CD8-positive, alpha-beta memory T cell (primary cell): ENCODE measurements at places on chromosomes 3 and 15. TPM values are rescaled to one million over a fixed set of nuclear protein-coding genes. Genes with fewer than 3 reads are reported as not detected.

DNA sequence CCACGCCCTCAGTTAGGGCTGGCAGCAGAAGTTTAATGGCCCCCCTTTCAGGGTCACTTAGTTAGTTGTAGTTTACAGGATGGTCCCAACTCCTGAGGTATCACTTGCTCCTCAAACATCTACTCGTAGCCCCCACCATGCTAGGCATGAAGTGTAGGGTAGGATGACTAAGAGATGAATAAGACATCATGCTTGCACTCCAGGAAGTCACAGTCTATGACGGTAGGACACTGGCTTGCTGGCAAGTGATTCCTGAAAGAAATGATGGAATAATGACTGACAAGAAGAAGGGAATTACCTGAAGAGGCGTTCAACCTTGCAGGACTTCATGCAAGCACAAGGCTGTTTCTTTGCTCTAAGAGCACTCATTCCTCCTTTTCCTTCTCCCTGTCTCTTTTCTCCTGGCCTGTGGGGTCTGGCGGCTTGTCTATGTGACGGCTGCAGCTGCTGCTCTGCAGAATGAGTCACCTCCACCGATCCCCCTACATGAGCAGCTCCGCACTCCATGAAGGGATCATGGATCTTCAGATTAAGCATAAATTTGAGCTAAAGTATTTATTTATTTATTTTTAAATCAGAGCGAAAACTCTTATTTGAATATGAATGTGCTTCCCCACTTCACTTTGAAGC, 82.9 kb upstream of the BOC start:
- no peak overlapping the region for H3K4me3 ChIP-seq
- no peaks in the 10 kb centered on the region for H3K4me1 ChIP-seq
- no peaks in the 10 kb centered on the region for H3K36me3 ChIP-seq
- no peak for DNase-seq
- no peak overlapping the region for H3K27ac ChIP-seq

DNA sequence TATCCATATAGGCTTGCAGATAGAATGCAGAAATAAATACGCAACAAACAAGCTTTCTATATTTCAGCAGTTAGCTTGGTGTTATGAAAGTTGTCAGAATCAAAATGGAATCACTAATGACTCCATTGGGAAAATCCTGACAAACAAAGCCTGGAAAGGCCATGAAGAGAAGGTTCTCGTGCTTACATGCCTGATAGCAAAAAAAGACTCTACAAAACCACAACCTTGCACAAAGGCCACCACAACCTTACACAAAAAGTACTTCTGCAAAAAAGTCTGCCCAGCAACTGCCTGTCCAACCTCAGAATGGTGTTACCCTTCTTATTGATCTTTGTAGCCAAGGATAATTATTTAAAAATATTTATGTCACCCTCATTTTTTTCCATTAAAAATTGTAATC, 14.4 kb upstream of the PLSCR1 start:
- no peak overlapping the region for H3K4me3 ChIP-seq
- no peaks in the 10 kb centered on the region for H3K27me3 ChIP-seq
- no peak for DNase-seq
- no peak overlapping the region for H3K27ac ChIP-seq
- no peaks in the 10 kb centered on the region for H3K36me3 ChIP-seq
- no peaks in the 10 kb centered on the region for H3K4me1 ChIP-seq

DNA sequence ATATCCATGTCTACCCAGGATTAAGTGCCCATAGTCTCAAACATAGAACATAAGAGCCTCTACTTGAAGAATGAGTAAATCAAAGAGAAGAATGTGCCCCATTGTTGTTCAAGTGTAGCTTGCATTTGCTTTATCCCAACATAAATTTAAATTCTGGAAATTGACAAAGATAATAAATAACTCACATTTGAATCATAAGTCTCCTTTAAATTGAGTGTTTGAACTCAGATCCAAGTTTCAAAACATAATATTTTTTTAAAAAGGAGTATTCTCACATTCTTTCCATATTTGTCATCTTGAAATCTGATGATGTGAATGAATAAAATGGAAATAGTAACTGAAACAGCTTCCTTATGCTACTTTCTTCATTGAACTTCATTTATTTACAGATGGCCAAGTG, 135.2 kb downstream of the MECOM start:
- H3K4me3 ChIP-seq = no peak overlapping the region
- H3K27me3 ChIP-seq = no peaks in the 10 kb centered on the region
- H3K4me1 ChIP-seq = no peaks in the 10 kb centered on the region
- DNase-seq = no peak

GRCh38 chr3:16363636-16364035, 98.6 kb downstream of the OXNAD1 start:
- H3K36me3 ChIP-seq = peaks cover 5% of the 10 kb centered on the region
- H3K27ac ChIP-seq = no peak overlapping the region
- H3K4me3 ChIP-seq = no peak overlapping the region
- no peaks in the 10 kb centered on the region for H3K27me3 ChIP-seq
- no peaks in the 10 kb centered on the region for H3K4me1 ChIP-seq
- no peak for DNase-seq

- no peaks in the 10 kb centered on the region for H3K4me1 ChIP-seq
- no peak overlapping the region for H3K4me3 ChIP-seq
- DNase-seq = no peak
- no peak overlapping the region for H3K27ac ChIP-seq
- no peaks in the 10 kb centered on the region for H3K27me3 ChIP-seq
Observed at GRCh38 chr15:82093774-82094211, 48.0 kb upstream of the MEX3B start.

DNA sequence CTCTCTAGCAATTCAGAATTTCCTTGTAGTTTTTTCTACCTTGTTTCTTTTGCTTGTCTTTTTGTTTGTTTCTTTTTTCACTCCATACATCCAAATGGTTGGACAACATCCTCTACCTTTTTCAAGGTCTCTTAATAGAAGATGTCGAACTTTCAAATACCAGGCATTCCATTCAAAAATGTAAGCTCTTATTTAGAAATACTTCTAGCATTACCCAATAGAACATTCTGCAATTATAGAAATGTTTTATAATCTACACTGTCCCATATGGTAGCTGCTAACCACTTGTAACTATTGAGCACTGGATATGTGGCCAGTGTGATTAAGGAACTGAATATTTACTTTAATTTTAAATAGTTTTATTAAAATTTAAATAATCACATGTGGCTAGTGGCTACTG, 196.2 kb upstream of the MRPL3 start:
- no peaks in the 10 kb centered on the region for H3K36me3 ChIP-seq
- H3K27me3 ChIP-seq = no peaks in the 10 kb centered on the region
- no peak overlapping the region for H3K4me3 ChIP-seq

Gene ZNF502
- total RNA-seq = 1.7 TPM

Gene PLXND1
- total RNA-seq = 15.2 TPM

DNA sequence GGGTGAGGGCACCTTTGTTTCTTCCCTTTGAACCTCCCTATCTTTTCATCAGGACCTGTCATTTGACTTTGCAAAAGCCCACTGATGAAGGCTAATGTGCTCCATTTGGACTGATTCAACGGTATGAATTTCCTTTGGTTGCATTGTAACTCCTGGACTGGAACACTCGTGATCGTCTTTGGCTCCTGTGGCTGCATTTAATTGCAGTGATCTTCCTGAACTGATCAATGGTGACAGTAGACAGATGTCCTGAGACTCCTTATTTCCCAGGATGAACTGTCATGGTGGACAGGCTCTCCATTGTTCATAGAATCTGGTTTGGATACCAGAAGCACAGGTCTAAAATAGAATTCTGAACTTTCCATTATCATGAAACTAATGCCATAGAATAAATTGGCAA, 224.8 kb upstream of the GAP43 start:
- H3K27me3 ChIP-seq = no peaks in the 10 kb centered on the region
- H3K36me3 ChIP-seq = no peaks in the 10 kb centered on the region
- H3K4me1 ChIP-seq = no peaks in the 10 kb centered on the region
- H3K27ac ChIP-seq = no peak overlapping the region
- no peak overlapping the region for H3K4me3 ChIP-seq

Gene FILIP1L
- 0.27 TPM for total RNA-seq
